Adrenal gland (tissue), 19 donors: ENCODE measurements at places on chromosomes 6 and 20. TPM values are rescaled to one million over a fixed set of nuclear protein-coding genes. Genes with fewer than 3 reads are reported as not detected.

DNA sequence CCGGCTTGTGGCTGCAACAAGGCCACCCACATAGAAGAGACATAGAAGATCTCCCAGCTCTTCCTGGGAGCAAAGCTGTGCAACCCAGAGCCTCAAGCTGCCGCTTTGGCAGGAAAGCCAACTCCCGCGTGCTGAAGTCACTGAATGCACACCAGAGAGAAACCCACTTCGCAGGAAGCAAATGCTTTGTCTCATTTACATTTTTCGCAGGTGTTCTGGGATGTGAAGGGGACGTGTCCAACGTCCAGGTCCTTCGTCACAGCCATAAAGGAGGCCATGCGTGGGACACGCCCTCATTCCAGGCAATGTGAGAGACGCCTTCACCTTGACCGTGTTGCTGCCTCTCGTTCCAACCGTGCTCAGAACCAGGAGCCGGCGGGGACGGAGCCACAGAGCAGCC, 24.4 kb downstream of the KCNQ2 start:
- no peak overlapping the region for H3K4me3 ChIP-seq
- H3K27ac ChIP-seq = no peak overlapping the region

C6orf15 gene
- total RNA-seq = not detected

CALHM4 gene
- total RNA-seq = not detected

DNA sequence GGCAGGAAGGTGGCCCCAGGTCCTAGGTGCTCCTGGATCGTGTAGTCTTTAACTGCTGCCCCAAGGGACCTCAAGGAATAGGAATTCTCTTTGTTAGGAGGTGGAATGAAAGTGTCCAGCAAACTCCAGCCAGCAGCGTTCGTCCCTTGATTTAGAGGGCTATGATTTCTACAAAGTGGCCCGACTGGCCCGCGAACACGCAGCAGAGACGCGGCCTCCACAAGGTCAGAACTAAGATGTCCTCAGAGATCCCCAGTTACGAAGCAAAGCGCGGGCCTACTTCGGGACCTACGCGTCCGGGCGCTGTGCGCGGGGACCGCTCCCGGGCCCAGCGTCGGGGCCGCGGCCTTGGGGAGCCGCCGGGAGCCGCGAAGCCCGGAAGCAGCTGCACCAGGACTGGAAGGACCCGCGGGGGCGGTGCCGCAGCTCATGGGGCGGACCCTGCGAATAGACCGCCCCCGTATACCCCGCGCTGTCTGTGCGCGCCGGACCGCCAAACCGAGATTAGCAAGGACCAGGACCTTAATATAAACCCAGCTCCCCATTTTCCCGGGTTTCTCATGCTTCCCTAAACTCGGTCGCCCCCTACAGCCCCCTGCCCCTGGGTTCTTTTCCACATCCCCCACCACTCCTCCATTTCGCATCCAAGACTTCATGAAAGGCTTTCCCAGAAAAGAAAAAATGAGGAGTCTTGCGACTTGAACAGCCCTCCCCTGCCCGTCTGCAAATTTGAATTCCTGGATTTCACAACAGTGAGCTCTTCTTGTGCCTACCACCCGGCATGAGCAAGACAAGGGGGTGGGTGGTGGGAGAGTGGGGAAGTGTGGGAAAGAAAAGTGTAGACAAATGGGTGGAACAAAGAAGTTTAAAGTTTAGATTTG, at the start of gene C6orf47:
C6orf47 (minus strand) TSS at position 398 of the 881 bp plus-strand sequence. CDS start 831 bp downstream, outside the sequence.
- H3K36me3 ChIP-seq = no peaks in the 10 kb centered on the region
- H3K4me3 ChIP-seq = peak within 1 kb of the TSS; percentile 54
- DNase-seq = peak; percentile 87
- peaks cover 20% of the 10 kb centered on the region for H3K4me1 ChIP-seq

DNA sequence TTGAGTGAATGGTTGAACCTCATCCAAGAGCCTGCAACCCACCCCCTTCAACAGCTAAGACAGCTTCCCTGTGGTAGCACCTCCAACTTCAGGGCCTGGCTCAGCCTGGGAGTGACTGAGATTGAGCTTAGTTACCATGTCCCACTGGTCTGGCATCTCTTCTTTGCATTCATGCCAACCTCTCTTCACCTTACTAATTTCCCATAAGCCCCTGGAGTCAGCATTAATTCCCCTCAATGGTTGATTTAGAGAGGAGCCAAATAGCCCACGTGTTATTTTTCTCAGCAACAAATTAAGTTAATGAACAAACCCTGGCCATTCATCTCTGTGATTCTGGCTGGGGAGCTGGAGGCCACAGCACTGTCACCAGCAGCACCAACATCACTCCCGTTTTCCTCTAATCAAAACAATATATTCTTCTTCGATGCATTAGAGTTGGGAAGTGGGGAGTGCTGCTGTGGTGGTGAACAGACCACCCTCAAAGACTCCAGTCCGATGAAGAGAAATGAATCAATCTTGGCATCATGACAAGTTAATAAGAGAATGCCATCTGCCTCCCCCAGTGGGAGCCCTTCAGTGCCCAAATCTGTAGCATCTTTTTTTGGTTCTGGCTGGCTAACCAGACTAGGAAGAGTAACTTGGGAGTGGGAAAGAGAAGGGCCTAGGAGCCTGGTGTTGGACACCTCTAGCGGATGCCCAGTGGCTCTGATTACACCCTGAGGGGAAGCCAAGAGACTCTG, 316.9 kb upstream of the RNF24 start:
- H3K27me3 ChIP-seq = no peaks in the 10 kb centered on the region
- H3K4me3 ChIP-seq = no peak overlapping the region
- DNase-seq = no peak
- no peaks in the 10 kb centered on the region for H3K4me1 ChIP-seq
- no peak overlapping the region for H3K27ac ChIP-seq

TBX18 gene
- total RNA-seq = 10.4 TPM

DNA sequence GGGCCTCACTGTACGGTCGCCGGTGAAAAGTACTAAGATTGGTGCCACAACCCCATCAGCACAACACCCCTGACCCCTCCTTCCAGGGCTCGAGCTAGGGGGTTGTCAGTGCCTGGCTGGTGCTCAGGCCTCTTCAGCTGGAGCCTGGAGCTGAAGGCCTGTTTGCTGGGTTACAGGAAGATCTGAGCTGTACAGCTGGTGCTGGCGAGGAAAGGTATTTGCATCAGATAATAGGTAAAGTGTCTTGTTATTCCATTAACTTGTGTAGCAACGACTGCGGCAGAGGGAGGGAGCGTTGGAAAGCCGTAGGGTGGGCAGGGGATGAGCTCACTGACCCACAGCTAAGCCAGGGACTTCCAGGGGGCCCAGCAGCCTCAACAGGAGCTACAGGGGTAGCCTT, 15.8 kb upstream of the SIRPA start:
- no peak overlapping the region for H3K4me3 ChIP-seq
- H3K27ac ChIP-seq = no peak overlapping the region
- DNase-seq = no peak
- H3K27me3 ChIP-seq = no peaks in the 10 kb centered on the region
- H3K4me1 ChIP-seq = no peaks in the 10 kb centered on the region

ZNF334 gene
- 5.5 TPM for total RNA-seq

DNA sequence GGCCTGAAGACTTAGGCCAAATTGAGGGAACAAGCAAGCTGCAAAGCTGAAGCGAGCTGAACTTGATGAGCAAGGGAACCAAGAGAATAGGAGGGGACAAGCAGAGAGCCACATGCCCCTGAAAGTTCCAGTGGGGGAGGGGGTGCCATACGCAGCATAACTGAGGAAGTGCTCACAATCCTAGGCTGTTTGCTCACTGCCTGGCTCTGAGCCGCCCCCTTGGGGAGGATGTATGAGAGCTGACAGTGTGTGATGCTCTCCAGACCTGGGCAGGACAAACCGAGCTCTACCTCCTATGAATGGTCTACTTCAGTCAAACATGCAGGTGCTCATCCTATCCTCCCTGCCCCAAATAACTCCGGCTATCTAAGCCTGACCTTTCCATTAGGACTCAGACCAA, 52.1 kb downstream of the FAXC start:
- DNase-seq = no peak
- H3K27me3 ChIP-seq = no peaks in the 10 kb centered on the region
- H3K4me3 ChIP-seq = no peak overlapping the region
- no peaks in the 10 kb centered on the region for H3K4me1 ChIP-seq

CHRNA4 gene
- not detected for total RNA-seq

ACSS1 gene
- total RNA-seq = 17.7 TPM

OLIG3 gene
- not detected for total RNA-seq

DNA sequence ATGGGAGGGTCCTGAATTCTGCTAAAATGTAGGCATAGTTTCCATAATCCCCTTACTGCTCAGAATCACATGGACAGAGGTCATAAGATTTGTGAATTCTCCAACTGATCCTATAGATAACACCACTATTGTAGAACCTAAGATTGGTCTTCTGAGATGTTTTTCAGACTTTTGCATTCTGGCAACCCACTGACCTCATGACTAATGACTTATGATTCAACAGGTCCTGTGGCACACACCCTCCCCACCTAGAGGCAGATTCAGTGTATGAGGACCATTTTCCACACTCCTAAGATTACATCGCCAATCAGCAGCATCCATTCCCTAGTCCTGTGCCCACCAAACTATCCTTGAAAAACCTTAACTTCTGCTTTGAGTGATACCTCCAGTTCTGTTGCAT, 207.2 kb downstream of the BTBD9 start:
- no peak for DNase-seq
- H3K36me3 ChIP-seq = no peaks in the 10 kb centered on the region
- H3K27ac ChIP-seq = no peak overlapping the region

GRCh38 chr6:82072751-82073150, 174.8 kb downstream of the IBTK start:
- no peak overlapping the region for H3K27ac ChIP-seq
- no peak for DNase-seq
- no peaks in the 10 kb centered on the region for H3K27me3 ChIP-seq
- H3K4me1 ChIP-seq = no peaks in the 10 kb centered on the region

- no peaks in the 10 kb centered on the region for H3K27me3 ChIP-seq
- no peaks in the 10 kb centered on the region for H3K36me3 ChIP-seq
- no peak overlapping the region for H3K4me3 ChIP-seq
Measured at GRCh38 chr20:1509237-1509636, 18.0 kb upstream of the SIRPB2 start.

DNA sequence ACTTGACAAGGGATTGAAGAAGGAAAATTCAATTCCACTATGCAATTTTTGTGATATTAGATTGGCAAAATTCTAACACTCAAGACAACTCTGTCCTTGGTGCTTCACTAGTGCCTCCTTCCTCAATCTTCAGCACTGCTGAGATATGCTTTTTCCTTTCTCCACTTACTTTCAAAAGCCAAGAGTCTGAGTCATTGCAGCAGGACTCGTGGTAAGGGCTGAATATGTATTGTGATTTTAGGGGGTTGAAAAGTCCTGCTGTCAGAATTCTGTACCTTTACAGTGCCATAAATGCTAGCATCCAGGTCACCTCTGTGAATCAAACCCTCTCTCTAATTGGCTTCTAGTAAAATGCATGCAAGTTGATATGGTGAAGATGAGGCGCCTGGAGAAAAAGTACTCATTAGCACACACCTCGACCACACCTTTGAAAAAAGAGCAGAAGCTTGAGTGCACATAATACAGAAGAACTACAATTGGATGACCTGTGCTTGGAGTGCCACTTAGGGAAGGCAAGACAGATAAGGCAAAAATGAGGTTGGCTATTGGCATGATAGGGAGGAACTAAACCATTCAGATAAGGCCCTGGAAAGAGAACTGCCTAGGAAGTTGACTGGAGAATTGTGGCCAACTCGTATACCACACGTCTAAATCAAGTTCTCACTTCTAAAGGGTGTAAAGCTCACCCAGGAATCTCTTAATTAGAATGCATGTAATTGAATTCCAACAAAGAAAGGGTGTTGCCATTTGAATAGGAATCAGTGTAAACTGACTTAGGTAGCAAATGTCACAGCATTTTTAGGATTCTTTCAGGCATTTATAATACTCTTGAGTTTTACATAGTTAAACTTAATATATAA, 43.6 kb upstream of the FAM83B start:
- no peaks in the 10 kb centered on the region for H3K36me3 ChIP-seq
- no peak for DNase-seq
- no peak overlapping the region for H3K27ac ChIP-seq
- no peaks in the 10 kb centered on the region for H3K27me3 ChIP-seq
- no peak overlapping the region for H3K4me3 ChIP-seq

DNA sequence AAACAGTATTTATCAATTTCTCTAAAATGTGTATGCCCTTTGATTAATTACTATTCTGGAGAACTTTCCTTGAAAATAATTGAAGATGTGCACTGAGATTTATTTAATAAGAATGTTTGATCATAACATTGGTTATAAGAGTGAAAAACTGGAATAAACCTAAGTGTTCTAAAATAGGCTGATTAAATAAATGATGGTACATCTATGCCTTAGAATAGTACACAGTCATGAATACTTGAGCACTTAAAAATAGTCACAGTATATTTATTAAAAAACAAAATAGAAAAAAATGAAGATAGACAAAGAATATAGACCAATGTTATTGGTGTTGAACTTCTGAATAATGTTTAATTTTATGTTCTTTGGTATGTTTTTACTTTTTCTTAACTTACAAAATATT, 93.0 kb downstream of the ZNF217 start:
- no peaks in the 10 kb centered on the region for H3K36me3 ChIP-seq
- no peak for DNase-seq
- H3K4me3 ChIP-seq = no peak overlapping the region
- H3K27me3 ChIP-seq = no peaks in the 10 kb centered on the region
- H3K27ac ChIP-seq = no peak overlapping the region
- H3K4me1 ChIP-seq = no peaks in the 10 kb centered on the region

GRCh38 chr6:52666071-52666470, 4.8 kb upstream of the TMEM14A start:
- no peak overlapping the region for H3K4me3 ChIP-seq
- H3K27ac ChIP-seq = no peak overlapping the region
- no peaks in the 10 kb centered on the region for H3K36me3 ChIP-seq
- H3K4me1 ChIP-seq = no peaks in the 10 kb centered on the region

PHACTR1 gene
- total RNA-seq = 2.3 TPM

DNA sequence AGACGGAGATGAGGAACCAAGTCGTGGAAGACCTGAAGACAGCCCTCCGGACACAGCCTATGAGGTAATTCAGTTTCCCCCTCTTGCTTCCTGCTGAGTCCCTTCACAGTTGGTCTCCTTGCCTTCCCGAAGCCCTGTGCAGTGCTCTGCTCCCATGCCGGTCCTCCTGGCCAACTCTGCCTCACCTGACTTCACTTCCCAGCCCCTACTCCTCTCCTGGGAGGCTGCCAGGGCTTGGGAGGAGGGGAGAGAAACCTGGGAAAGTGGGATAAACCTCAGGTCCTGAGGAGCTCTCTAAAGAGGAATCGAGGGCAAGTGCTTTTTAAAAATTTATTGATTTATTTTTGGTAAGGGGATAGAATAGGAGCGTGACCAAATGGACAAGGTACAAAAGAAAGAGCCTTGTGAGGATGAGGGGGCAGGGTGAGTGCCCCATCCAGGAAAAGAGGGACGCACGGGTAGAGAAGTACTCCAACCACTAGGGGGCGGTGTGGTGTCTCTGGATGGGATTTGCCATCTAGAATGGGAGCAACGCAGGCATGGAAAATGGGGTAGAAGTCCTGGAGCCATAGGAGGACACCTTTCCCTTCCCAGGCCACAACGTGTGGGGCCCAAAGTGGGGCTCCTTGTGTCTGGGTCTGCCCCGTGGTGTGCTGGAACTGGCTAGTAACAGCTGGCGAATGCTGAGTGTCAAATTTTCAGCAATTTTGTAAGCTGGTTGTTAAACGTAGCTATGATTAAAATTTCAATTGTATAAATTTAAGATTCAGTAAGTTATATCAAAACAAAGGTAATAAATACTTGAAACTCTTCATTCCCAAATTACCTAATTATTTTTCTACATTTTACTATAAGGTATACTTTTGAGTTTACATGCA, 69.0 kb downstream of the MOCS1 start:
- H3K36me3 ChIP-seq = peaks cover 43% of the 10 kb centered on the region
- H3K4me1 ChIP-seq = no peaks in the 10 kb centered on the region
- H3K27me3 ChIP-seq = no peaks in the 10 kb centered on the region
- H3K4me3 ChIP-seq = no peak overlapping the region
- peak; percentile 72 for DNase-seq
- H3K27ac ChIP-seq = no peak overlapping the region
